ENCODE measurements at places on chromosomes 12 and 14. TPM values are rescaled to one million over a fixed set of nuclear protein-coding genes. Genes with fewer than 3 reads are reported as not detected.

GRCh38 chr14:30600922-30601918 is 20.9 kb upstream of the SCFD1 start:
- no peak for DNase-seq

- no peak for DNase-seq
Observed at GRCh38 chr12:63917477-63917862, 73.0 kb downstream of the SRGAP1 start.

DNA sequence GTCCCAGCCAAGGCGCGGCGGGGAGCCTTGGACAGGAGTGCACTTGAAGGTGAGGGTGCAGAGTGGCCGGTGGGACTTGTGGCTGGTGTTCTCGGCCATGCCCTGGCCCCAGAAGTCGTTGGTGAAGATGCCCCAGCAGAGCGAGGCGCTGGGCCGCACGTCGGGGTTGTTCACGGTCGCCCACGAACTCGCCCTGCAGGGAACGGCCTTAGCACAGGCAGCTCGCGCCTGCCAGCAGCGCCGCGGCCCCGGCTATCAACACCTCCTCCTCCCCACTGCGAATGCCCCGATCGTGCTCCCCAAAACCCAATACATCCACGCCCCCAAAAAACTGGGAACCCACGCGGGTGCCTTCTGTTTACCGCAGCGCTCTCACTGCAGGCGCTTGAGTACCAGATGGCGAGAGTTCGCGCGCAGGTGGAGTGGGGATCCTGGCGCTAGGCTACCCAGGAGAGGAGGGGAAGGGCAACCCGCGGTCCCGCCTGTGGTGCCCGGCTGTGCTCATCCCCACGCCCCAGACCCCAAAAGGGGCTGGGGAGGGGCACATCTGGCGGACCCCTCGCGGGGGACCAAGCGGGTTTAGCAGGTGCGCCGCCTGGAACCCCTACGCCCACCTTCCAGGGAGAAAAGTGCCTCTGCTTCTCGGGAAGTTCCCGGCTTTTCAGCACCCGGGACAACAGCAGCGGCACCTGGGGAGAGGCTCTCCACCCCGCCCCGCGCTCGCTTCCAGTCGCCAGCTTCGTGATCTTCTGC is 386.3 kb upstream of the TMTC1 start:
- no peak for DNase-seq

NKX2-1 gene
- not detected for total RNA-seq

Measured in esophagus squamous epithelium (tissue), 5 donors.